ENCODE measurements at places on chromosomes 13 and 19.

- DNase-seq, result no peak
Observed at GRCh38 chr19:54418930-54419800, 3.9 kb downstream of the TTYH1 start.

DNA sequence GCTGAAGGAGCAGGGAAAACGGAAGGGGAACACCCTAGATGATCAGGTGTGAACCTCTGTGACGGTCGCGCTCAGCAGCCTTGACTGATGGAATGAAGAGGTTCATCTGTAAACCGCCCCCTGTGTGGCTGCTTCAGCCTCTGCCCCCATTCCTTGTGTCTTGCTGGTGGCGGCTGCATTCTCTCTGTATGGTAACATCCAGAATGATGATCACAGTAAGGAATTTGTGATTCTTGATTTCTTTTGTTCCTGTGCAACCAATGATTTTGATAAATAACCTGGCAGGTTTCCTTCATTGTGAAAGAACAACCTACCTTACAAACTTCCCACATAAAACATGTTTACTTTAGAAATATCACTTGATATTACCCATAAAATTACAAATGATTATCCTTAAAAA is 118.7 kb upstream of the MCF2L start:
- no peak for DNase-seq

DNA sequence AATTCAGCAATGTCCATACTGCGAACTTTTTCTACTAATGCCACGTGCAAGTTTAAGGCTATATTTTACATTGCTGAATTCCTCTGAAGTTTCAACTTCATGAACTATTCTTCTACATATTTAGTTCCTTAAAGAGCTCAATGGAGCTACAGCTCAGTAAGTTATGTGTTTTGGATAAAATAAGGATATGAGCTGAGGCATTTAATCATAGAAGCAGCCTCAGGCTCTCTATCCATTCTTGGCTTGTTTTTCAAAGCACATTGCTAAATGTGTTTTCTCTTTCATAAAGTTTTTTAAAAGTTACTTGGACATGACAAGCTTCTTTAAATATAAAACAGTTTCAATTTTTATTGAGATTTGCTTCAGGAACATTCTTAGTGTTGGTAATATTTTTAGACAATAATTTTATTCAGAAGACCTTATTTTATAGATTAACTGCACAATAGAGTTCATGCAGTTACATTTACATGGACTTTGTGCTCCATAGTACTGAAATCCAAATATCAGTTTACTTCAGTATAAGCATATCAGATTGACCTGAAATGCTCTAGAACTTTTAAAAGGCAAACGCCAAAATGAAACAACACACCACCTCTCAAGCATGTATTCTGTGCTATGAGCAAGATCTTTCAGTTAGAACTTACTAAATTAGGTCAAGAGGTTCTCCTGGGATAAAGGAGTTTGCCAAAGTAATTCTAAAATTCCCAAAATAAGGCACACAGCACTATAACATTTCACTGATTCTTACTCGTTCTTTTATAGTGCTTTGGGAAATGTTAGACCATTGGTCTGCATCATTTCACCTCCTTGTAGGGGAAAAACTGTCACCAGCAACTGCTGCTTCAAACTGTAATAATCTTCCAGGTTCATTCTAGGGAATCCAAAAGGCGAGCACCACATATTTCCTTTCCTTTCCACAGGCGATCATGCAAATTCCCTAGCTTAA is 275.5 kb downstream of the ENOX1 start:
- no peak for DNase-seq

- DNase-seq, result no peak
Observed at GRCh38 chr13:41614671-41615527, 157.5 kb downstream of the RGCC start.

- DNase-seq, result no peak
Observed at GRCh38 chr19:2653710-2654707, 48.5 kb downstream of the GNG7 start.

Data from stimulated activated naive CD4-positive, alpha-beta T cell treated with Interleukin-2 at 50 U/mL for 16 hours (primary cell).